ENCODE measurements at places on chromosomes 1 and 21.

DNA sequence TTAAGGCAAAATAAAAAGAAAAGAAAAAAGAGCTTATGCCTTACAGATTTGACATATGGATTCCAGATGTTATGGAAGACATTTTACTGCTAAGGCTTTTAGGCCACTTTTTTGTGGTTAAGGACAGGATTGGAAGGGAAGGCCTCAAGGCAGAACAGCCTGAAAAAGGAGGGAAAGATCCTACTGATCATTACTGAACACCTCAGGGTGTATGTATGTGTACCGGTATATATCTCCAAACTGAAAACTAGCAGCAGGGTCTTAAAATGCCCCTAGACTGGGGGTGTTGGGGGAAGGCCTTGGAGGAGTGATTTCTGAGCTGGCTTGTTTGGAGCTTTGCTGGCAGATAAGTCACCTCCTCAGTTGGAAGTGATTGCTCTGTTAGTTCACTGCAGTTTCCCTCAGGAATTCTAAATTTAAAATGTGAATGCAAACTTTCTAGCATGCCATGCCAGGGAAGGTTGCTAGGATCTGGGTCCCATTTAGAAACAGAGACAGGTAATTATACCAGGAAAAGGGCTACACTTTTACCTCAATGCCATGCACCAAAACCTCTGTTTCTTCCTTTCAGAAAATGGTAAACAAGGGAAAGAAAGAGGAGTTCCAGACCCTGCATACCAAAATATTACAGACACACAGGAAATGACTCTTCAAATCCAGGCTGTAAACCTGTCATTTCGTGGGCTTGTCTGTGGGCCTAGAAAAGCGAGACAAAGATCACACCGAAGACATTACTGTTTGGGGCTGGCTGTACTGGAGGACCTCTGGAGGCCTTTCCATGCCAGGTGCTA, 15.0 kb downstream of the C1orf52 start:
- DNase-seq: no peak

GRCh38 chr1:8408151-8408839, 90.4 kb downstream of the SLC45A1 start:
- no peak for DNase-seq

- DNase-seq: peak; percentile 17
Measured at GRCh38 chr1:224644553-224645154, 28.5 kb downstream of the CNIH3 start.

GRCh38 chr21:34590520-34590919, 24.4 kb downstream of the RCAN1 start:
- no peak for DNase-seq

GRCh38 chr1:211648336-211648735, 27.1 kb downstream of the NEK2 start:
- no peak for DNase-seq

DNA sequence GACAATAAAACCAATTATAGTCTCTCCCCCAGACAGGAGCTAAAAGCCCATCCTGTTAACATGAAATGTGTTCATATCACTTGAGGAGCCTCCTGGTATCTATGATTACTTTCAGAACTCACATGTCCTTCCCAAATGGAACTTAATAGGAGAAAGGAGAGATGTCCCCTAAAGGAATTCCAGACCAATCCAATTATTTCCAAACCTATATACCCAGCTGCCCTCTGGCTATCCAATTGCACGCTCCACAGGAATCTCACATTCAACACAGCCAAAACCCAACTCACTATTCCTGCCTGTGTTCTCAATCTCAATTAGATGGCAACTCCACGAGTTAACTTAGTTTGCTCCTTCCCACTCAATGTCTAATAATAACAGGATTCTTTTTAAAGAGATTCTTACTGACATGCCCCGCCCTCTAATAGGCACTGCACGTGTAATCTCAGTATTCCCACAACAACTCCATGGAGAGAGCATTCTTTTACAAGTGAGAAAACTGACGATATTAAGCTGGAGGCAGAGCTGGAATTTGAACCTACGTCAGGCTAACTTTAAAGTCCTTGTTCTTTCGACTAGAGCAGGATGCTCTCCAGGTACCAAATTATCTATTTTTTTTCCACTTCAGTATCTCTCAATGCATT, 59.1 kb upstream of the SEC16B start:
- DNase-seq: no peak

DNA sequence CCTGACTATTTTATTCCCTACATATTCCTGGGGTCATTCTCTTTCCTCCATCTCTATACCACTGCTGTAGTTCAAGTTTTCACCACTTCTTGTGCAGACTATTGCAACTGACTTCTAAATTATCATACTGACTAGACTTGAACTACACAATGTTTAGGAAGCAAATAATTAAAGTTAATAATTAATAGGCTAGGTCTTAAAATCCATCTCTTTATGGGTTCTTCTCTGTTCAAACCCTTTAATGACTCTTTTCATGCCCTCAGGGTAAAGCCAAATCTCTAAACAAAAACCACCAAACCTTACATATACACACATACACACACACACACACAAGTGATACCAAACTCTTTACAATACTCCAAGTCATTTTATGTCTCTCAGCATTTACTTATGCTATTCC, 22.3 kb upstream of the MOB3C start:
- DNase-seq: no peak

GRCh38 chr1:230495076-230495475, 68.9 kb upstream of the PGBD5 start:
- DNase-seq: no peak

GRCh38 chr1:177274687-177275211, 104.0 kb downstream of the BRINP2 start:
- DNase-seq: no peak
